G401 (cell line): ENCODE measurements at places on chromosomes 11 and 22. TPM values are rescaled to one million over a fixed set of nuclear protein-coding genes. Genes with fewer than 3 reads are reported as not detected.

CATSPERZ gene
- not detected in 2 replicates for total RNA-seq

TNNT3 gene
- not detected in 2 replicates for total RNA-seq

GRCh38 chr22:43858156-43858895 is 4.0 kb downstream of the SULT4A1 start:
- DNase-seq = no peak

- no peak for DNase-seq
Measured at GRCh38 chr11:61554172-61554988, 26.5 kb downstream of the SYT7 start.

DNA sequence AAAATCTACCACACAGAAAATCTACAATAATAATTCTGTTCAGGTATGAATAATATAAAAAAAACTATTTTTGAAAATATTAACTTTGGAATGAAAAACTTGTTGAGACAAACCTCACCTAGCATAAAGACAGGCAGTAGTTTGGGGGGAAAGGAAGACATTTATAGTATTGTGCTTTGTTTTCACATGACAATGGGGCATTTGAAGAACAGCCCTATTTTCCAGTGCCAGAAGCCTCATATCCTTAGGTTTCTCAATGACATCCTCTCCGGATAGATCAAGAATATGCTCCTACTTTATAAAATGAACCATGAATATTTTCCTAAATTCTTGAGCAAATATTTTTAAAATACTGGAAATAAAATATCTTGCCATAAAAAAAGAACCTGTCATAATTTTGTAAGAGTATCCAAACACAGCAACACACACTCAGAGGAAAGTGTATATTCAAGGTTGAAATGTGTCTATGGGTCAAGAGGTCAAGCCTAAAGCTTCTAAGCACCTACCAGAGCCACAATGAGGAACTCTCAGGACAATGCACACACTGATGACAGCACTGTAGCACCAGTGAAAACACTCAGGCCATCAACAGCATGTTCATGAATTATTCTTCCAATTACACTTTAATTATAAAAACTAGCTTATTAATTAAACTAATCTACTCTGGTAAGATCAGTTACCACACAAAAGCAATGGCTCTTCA is 68.7 kb downstream of the MRTFA start:
- no peak for DNase-seq

DNA sequence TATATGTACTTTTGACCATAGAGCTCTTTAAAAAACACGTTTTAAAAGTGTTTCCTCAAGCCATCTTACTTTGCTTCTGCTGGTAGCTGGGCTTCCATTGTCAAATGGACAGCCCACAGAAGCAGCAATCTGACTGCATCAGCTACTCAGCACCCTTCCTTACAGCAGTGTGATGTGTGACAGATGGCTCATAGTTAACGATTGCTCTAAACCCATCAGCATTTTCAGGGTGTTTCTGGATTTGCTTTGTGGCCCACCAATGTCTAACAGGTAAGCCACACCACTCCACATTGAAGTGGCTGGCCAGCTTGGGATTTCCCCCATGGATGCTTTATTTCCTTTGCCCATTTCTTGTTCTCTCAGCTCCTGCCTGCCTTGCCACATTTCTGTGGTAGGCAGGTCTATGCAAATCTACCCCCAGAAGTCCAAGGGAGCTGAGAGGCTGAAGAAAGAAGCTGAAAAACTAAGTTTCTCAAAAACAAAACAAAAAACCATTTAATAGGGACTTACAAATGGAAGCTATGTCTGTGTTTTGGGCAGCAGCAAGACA is 7.3 kb upstream of the FAR1 start:
- no peak for DNase-seq

DNA sequence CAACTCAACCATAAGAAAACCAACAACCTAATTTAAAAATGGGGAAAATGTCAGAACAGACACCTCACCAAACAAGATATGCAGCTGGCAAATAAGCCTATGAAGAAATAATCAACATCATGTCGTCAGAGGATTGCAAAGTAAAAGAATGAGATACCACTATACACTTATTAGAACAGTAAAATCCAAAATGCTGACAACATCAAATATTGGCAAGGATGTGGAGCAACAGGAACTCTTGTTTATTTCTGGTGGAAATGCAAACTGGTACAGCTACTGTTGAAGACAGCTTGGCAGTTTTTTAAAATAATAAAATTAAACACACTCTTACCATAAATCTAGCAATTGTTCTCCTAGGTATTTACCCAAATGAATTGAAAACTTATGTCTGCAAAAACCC is 140.7 kb upstream of the B3GAT1 start:
- DNase-seq = no peak

GRCh38 chr11:10444725-10445315 is 10.2 kb upstream of the AMPD3 start:
- DNase-seq = no peak
